Stimulated activated naive CD8-positive, alpha-beta T cell treated with anti-CD3 and anti-CD28 coated beads, Interleukin-15, Interleukin-2, amounts not matched to agents 100 U/mL and 50 U/mL, for 24 hours (primary cell): ENCODE measurements at places on chromosomes 5 and 9.

- DNase-seq: no peak
Observed at GRCh38 chr5:115388240-115388639, 91.8 kb upstream of the CCDC112 start.

- DNase-seq: no peak
Observed at GRCh38 chr5:58776559-58776958, 193.7 kb downstream of the RAB3C start.

DNA sequence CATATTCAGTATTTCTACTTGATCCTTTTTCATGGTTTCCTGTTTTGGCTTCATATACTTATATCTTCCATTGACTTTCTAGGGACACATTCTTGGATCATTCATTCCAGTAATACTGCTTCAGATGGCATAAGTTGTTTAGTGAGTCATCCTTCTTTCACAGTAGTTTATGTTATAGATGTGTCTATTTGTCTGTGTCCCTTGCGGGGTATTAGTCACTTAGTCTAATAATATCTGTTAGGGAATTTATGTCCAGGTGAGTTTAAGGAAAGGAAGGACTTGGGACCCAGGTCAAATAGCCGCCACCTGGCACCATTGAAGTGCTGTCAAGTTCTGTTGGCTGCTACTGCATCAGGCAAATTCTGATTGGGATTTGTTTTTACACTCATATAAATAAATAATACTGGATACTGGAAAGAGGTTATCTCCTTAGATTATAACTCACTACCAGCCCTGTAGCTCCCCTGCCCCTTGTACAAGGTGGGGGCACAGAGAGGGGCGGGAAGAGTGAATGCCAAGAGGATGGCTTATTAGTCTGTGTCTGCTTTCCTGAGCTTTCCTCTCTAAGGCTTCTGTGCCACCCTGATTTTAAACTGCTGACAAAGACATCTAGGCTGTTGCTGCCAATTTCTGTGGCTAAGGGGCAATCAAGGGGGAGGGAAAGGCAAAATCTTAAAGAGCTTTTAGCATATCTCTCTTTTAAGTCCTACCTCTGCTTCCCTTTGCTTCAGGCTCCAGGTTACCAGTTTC, 64.9 kb downstream of the CDC42SE2 start:
- no peak for DNase-seq

- DNase-seq: no peak
Observed at GRCh38 chr9:72037571-72037970, 22.8 kb downstream of the C9orf57 start.

DNA sequence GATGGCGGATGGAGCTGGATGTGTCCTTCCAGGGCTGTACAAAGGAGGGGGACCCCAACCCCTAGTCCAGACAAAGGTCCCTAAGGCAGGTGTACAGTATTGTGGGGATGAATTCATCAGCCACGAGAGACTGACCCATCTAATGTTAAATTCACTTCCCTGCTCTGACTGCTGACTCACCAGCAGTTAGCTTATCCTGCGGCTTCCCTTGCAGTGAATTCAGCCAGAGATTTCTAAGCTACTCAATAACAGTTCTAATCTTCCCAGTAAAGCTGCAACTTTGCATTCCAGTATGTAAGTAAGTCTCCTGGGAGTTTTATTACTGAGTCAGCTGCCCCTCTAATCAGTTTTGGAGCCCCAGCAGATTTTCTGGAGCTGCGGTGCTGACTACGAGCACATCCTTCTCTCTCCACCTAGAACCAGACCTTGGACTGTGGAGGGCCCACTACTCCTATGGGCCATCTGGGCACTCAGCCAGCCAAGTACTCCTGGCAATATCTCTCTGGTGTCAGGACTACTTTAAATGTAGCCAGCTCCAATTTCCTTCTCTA, 16.1 kb downstream of the B4GALT1 start:
- no peak for DNase-seq

DNA sequence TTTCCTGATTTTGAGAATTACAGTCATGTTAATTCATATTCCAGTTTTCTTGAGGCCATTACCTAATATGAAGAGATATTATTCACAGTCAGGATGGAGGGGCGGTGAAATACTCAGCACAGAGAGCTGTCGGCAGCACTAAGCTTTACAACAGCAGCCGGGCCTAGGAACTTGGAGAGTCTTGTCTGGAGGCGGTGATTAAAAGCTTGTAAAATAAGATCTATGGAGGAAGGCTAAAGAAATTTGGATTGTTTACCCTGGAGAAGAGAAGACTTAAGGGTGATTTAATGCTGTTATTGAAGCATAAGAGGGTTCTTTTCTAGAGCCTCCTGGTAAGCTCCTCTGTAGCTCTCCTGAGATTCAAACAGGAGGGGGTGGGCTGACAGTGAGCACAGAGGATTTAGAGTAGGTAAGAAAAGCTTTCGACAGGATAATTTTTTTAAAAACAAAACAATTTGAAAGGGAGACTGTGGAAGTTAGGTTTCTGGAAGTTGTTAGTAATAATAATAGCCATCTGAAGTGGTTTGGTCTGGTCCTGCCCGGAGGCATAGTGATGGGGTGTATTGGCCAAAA, 406.3 kb upstream of the ADAMTSL1 start:
- DNase-seq: no peak

DNA sequence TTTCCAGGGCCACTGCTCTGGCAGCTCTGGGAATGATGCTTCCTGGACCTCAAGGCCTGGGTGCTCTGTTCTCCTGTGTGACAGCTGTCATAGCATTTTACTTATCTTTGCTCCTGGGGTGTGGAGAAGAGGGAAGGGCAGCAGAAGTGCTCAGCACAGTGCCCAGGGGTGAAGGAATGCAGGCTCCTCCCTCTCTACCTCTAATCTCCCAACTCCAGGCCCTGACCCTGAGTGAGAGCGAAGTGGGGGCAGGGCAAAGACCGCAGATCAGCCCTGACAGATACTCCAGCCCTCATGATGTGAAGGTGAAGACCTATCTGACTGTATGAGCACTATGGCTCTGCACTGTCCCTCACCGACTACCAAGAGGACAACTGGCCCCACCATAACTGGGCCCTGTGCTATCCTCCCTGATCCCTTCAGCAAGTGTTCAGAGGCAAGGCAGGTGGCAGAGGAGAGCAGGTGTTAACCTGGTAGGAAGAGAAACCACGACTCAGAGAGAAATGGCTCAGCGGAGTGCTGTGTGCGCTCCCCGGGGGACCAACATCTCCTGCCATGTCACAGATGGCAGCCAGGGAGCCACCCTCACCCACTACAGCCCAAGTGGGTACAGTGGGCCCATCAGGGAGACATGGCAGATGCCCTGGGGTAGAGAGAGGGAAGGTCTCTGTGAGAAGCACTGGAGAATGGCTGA, 16.8 kb downstream of the ACSL6 start:
- no peak for DNase-seq

DNA sequence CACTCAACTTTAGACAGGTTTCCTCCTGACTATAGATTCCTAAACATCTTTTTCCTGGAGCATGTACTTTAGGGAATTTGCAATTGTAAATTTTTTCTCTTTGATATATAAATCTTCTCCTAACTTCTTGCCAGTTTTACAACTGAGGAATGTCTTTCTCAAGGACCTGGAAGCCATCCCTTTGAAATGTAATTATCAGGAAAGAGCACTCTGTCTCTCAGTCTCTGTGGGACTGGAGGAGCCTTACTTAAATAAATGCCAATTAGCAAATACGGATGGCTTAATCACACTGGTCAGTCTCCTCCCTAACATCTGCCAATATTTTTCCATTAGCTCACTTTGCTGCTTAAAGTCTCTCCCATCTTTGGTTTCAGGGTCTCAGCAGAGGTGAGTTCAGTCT, 344.3 kb upstream of the ARRDC3 start:
- no peak for DNase-seq

DNA sequence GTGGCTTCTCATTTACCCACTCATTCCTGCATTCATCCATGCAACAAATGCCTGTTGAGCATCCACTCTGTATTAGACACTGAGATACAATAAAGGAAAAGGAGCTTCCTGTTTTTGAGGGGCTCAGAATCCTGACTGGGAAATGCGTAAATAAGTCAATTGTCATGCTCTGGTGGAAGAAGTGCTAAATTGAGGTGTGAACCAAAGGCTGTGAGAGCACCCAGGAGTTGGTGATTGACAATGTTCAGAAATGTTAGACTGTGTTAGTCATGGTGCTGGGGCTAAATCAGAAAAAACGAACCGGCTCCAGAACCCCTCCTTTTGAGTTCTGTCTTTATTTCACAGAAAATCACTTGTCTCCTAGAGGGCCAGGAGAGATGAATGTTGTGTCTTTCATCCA, 558.6 kb upstream of the SGCD start:
- DNase-seq: no peak

DNA sequence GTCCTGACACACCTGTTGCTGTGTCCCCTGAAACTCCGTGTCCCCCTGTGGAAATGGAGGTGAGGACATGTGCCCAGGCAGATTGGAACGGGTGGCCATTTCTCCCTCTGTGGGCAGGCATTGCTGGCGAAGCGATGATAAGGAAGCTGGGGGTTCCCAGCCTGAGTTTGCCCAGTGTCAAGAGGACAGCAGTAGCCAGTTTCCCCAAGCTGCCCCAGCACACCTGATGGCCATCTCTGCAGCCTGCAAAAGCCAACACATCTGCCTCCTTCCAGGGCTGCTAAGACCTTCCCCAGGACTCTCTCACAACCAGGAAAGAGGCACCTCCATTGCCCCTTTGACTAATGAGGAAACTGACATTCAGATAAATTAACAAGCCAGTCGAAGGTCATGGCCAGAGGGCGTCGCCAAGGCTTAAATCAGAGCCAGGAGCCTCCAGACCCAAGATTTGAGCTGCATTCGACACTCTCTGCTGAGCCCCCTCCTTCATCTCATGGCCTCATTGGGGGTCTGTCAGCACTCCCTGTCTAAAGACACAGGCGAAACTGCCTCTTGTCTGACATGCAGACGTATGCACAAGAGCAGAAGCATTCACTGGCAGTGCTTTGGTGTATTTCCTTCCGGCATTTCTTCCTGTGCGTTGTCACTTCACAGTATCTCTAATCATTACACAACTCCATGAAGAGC, 10.4 kb upstream of the WNK2 start:
- DNase-seq: no peak

- no peak for DNase-seq
Observed at GRCh38 chr9:115157245-115157674, 39.3 kb upstream of the TNC start.

GRCh38 chr5:38832810-38833209, 13.0 kb upstream of the OSMR start:
- no peak for DNase-seq

DNA sequence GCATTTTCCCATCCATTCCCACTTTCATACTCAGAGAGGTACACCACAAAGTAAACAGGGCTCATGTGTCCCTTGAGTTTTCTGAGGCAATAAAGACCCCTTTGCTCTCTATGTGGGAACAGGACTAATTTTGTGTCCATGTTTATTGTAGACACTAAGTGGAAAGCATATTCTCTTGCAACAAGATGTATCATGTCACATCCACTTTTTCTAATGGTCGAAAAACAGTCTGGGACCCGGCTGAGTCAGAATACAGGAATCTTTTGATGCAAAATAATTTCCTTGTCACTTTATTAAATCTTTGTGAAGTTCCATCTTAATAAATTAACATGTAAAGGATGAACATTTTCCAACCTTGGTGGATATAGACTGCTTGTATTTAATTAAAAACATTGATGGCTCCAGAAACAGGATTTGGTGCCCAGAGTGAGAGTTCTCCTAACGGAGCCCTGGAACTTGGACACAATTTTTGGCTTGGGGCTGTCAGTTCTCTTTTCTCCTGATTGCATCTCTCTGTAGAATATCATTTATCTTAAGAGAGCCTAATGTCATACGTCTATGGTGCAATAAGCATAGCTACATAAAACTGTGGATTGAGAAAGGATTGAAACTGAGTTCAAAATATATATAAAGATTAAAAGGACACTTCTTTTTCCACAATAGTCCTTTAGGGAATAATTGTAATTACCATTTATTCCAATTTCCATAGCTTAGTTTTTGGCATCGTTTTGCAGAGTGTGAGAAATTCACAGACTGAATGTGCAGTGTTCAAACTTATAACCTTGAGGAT, 1116.7 kb upstream of the SEMA6A start:
- no peak for DNase-seq

DNA sequence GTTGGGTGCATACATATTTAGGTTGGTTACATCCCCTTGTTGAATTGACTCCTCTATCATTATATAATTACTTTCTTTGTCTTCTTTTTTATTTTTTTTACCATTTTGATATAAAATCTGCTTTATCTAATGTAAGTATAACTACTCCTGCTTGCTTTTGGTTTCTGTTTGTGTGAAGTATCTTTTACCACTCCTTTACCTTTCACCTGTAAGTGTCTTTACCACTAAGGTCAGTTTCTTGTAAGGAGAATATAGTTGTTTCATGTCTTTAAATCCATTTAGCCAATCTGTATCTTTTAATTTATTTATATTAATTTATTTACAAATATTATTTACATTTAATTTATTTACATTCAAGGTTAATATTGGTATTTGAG, 33.0 kb downstream of the INSL4 start:
- DNase-seq: no peak

DNA sequence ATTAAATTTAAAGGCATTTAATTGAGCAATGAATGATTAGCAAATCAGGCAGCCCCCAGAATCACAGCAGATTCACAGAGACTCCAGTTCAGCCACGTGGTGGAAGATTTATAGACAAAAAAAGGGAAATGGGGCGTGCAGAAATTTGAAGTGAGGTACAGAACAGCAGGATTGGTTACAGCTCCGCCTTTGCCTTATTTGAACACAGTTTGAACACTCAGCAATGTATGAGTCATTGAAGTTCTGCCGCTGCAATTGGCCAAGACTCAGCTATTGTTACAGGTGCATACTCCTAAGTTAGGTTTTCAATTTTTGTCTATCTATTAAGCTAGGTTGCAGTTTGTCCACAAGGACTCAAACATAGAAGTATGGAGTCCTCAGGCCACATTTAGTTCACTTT, 157.7 kb upstream of the SLC12A2 start:
- no peak for DNase-seq

DNA sequence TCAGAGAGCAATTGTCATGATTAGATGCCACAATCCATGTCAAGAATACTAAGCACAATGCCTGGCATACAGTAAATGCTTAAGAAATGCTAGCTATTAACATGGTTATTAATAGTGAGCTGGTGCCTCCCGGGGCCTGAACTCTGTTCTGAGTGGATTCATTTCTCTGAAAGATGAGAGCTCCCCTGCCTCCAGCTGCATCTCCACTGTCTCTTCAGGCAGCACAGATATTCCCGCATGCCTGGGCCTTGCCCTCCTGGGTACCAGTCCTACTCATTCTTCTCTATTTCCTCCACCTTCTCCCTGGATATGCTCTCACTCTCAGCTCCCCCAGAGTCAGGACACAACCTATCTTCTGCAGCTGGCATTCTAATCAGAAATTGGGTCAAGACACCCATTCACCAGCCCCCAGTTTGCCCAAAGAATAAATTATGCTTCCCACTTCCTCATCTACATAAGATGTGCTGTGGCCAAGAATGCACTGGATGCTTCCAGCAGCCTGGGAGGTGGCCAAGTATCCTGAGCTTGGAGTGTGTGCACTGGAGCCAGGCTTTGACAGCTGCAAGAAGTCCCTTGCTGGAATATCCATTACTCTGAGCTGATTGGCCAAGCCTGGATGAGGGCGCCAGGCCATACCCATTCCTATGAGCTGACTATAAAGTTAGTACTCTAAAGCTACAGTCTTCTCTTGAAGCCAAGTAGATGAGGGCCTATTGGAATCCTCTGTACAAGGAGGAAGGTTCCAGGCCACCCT, 669.0 kb downstream of the ACTL7B start:
- DNase-seq: no peak
